Mesothelial cell of epicardium (in vitro differentiated cells): ENCODE measurements at places on chromosomes 7 and 10.

DNA sequence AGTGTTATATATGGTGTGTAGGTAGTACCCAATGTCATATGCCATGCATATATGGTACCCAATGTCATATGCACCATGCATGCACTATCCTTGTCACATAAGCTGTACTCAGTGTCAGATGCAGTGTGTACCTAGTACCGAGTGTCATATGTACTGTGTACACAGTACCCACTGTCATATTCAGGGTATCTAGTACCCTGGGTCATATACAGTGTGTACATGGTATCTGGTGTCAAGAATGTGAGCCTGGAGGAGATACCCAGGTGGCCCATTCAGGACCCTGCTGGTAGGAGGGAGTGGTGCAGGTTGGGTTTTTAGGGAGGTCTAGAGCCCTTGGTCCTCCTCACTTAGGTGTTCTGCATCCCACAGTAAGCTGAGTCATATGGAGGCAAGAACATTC lies 1.8 kb downstream of the ZMYND11 start:
- peak overlapping the region; percentile 14 for H3K27ac ChIP-seq
- H3K27me3 ChIP-seq = no peaks in the 10 kb centered on the region

GRCh38 chr7:78786055-78786454 lies 667.4 kb downstream of the MAGI2 start:
- DNase-seq = no peak
- H3K4me1 ChIP-seq = no peaks in the 10 kb centered on the region
- no peak overlapping the region for H3K27ac ChIP-seq

- H3K36me3 ChIP-seq = peaks cover 3% of the 10 kb centered on the region
- no peak for DNase-seq
- H3K4me1 ChIP-seq = no peaks in the 10 kb centered on the region
- H3K27me3 ChIP-seq = no peaks in the 10 kb centered on the region
- no peak overlapping the region for H3K4me3 ChIP-seq
- no peak overlapping the region for H3K27ac ChIP-seq
Observed at GRCh38 chr7:79555571-79555970, 102.1 kb upstream of the MAGI2 start.

- H3K36me3 ChIP-seq = peaks cover 7% of the 10 kb centered on the region
- DNase-seq = no peak
- no peak overlapping the region for H3K27ac ChIP-seq
- no peaks in the 10 kb centered on the region for H3K4me1 ChIP-seq
- H3K27me3 ChIP-seq = no peaks in the 10 kb centered on the region
Observed at GRCh38 chr7:26329520-26330255, 38.0 kb downstream of the SNX10 start.

- H3K27me3 ChIP-seq = peaks cover 2% of the 10 kb centered on the region
- no peak for DNase-seq
- H3K36me3 ChIP-seq = no peaks in the 10 kb centered on the region
- H3K4me3 ChIP-seq = no peak overlapping the region
- no peak overlapping the region for H3K27ac ChIP-seq
Observed at GRCh38 chr7:83441-83840, 108.9 kb upstream of the FAM20C start.

GRCh38 chr10:23373156-23373555 lies 28.6 kb upstream of the C10orf67 start:
- no peak for DNase-seq
- peaks cover 17% of the 10 kb centered on the region for H3K4me1 ChIP-seq
- no peaks in the 10 kb centered on the region for H3K36me3 ChIP-seq
- H3K4me3 ChIP-seq = no peak overlapping the region

GRCh38 chr10:99787782-99788445 lies 5.5 kb downstream of the ABCC2 start:
- H3K36me3 ChIP-seq = peaks cover 2% of the 10 kb centered on the region
- no peak for DNase-seq
- H3K27me3 ChIP-seq = no peaks in the 10 kb centered on the region
- H3K27ac ChIP-seq = no peak overlapping the region
- no peaks in the 10 kb centered on the region for H3K4me1 ChIP-seq
- H3K4me3 ChIP-seq = no peak overlapping the region

- no peak overlapping the region for H3K27ac ChIP-seq
- H3K4me3 ChIP-seq = no peak overlapping the region
- no peak for DNase-seq
- no peaks in the 10 kb centered on the region for H3K36me3 ChIP-seq
Observed at GRCh38 chr7:138138244-138138643, 62.0 kb downstream of the AKR1D1 start.

GRCh38 chr10:111100198-111100597 lies 23.4 kb downstream of the ADRA2A start:
- H3K27me3 ChIP-seq = peaks cover 60% of the 10 kb centered on the region
- no peak overlapping the region for H3K4me3 ChIP-seq
- H3K27ac ChIP-seq = no peak overlapping the region
- no peaks in the 10 kb centered on the region for H3K36me3 ChIP-seq
- H3K4me1 ChIP-seq = no peaks in the 10 kb centered on the region

- no peak overlapping the region for H3K27ac ChIP-seq
- no peak overlapping the region for H3K4me3 ChIP-seq
- H3K27me3 ChIP-seq = no peaks in the 10 kb centered on the region
- no peak for DNase-seq
Observed at GRCh38 chr10:77890097-77890496, 36.5 kb downstream of the DLG5 start.

- H3K4me1 ChIP-seq = peaks cover 63% of the 10 kb centered on the region
- no peaks in the 10 kb centered on the region for H3K27me3 ChIP-seq
- no peak for DNase-seq
- H3K4me3 ChIP-seq = peak overlapping the region; percentile 96
Observed at GRCh38 chr7:150369748-150370501, 1.3 kb downstream of the REPIN1 start.

GRCh38 chr10:4427532-4427931 lies 398.5 kb upstream of the AKR1E2 start:
- H3K27me3 ChIP-seq = no peaks in the 10 kb centered on the region
- peak overlapping the region; percentile 34 for H3K27ac ChIP-seq
- DNase-seq = no peak
- H3K36me3 ChIP-seq = peaks cover 3% of the 10 kb centered on the region
- H3K4me1 ChIP-seq = peaks cover 16% of the 10 kb centered on the region

- H3K27ac ChIP-seq = no peak overlapping the region
- H3K27me3 ChIP-seq = no peaks in the 10 kb centered on the region
- DNase-seq = no peak
Observed at GRCh38 chr7:44973610-44974401, 5.0 kb downstream of the MYO1G start.

DNA sequence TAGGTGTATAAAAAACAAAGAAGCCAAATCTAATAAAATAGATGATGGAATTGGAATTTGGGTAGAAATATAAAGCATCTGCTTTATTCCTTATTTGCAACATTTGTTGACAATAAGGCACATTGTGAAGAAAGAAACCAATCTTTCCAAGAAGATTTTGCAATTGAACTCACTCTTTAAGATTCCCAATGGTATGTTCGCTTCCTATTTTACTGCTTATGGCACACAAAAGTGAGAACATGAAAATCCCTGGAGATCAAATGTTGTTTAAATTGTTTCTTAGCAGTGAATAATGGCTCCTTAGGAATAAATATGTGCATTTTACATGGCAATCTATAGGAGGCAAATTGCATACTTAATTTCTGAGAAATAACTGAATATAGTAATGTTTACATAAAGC lies 84.5 kb downstream of the ADAM22 start:
- no peak overlapping the region for H3K4me3 ChIP-seq
- no peaks in the 10 kb centered on the region for H3K4me1 ChIP-seq
- H3K27ac ChIP-seq = no peak overlapping the region
- H3K36me3 ChIP-seq = no peaks in the 10 kb centered on the region

GRCh38 chr7:132815696-132816311 lies 239.5 kb upstream of the PLXNA4 start:
- peaks cover 6% of the 10 kb centered on the region for H3K4me1 ChIP-seq
- no peaks in the 10 kb centered on the region for H3K27me3 ChIP-seq
- no peak for DNase-seq
- H3K36me3 ChIP-seq = peaks cover 13% of the 10 kb centered on the region
- H3K4me3 ChIP-seq = no peak overlapping the region

- H3K27me3 ChIP-seq = no peaks in the 10 kb centered on the region
- no peak overlapping the region for H3K27ac ChIP-seq
- peak overlapping the region; percentile 42 for H3K4me3 ChIP-seq
- no peak for DNase-seq
Observed at GRCh38 chr10:132535065-132535651, 2.4 kb upstream of the INPP5A start.

DNA sequence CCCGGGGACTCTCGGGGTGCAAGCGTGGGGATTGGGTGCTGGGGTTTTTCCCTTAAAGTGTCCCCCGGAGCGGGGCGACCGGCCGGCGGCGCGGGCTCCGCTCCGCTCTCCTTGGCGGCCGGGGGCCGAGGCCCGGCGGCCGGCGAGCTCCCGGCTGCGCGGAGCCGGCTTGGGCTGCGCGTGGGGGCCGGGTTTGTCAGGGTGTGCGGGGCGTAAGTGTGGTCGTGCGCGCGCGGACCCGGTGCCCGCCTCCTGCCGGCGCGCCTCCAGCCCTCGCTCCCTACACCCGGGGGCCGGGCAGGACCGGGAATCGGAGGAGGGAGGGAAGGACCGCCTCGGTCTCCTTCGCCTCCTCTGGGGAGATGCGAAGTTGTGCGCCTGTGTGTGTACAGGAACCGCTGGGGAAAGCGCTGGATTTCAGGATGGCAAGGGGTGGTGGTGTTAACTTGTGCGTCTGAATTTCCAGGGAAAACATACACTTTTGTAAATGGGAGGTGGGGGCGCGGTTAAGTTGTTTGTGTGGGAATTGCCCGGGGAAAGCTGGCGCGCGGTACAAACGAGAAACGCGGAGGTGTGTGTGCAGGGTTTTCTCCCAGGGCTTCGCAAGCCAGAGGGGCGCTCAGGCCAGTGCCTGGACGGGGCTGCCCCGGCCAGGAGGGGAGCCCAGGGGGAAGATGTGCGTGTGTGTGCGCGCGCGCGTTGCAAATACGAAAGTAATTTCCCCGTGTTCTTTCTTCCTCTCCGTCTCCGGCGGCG lies 737 bp downstream of the ZMIZ1 start:
- H3K27me3 ChIP-seq = no peaks in the 10 kb centered on the region
- DNase-seq = no peak
- peak overlapping the region; percentile 96 for H3K27ac ChIP-seq
- H3K4me1 ChIP-seq = peaks cover 48% of the 10 kb centered on the region
- peak overlapping the region; percentile 98 for H3K4me3 ChIP-seq
- no peaks in the 10 kb centered on the region for H3K36me3 ChIP-seq

- H3K27me3 ChIP-seq = no peaks in the 10 kb centered on the region
- H3K4me1 ChIP-seq = peaks cover 12% of the 10 kb centered on the region
- no peak overlapping the region for H3K4me3 ChIP-seq
Observed at GRCh38 chr10:126930131-126930882, 25.1 kb downstream of the DOCK1 start.

GRCh38 chr10:98028168-98028770 lies 2.2 kb downstream of the CRTAC1 start:
- peaks cover 88% of the 10 kb centered on the region for H3K27me3 ChIP-seq
- peak; percentile 41 for DNase-seq
- no peaks in the 10 kb centered on the region for H3K36me3 ChIP-seq
- H3K4me3 ChIP-seq = no peak overlapping the region
- no peak overlapping the region for H3K27ac ChIP-seq

- H3K4me1 ChIP-seq = peaks cover 4% of the 10 kb centered on the region
- H3K27me3 ChIP-seq = no peaks in the 10 kb centered on the region
- no peak overlapping the region for H3K27ac ChIP-seq
- H3K36me3 ChIP-seq = peaks cover 13% of the 10 kb centered on the region
- no peak overlapping the region for H3K4me3 ChIP-seq
- no peak for DNase-seq
Observed at GRCh38 chr7:67306331-67306730, 309.7 kb downstream of the TYW1 start.
